ENCODE measurements at places on chromosomes 2 and 18.

GRCh38 chr2:60849187-60849586 lies 32.2 kb upstream of the REL start:
- DNase-seq, result no peak

GRCh38 chr2:96912346-96913116 lies 42.7 kb upstream of the SEMA4C start:
- no peak for DNase-seq

DNA sequence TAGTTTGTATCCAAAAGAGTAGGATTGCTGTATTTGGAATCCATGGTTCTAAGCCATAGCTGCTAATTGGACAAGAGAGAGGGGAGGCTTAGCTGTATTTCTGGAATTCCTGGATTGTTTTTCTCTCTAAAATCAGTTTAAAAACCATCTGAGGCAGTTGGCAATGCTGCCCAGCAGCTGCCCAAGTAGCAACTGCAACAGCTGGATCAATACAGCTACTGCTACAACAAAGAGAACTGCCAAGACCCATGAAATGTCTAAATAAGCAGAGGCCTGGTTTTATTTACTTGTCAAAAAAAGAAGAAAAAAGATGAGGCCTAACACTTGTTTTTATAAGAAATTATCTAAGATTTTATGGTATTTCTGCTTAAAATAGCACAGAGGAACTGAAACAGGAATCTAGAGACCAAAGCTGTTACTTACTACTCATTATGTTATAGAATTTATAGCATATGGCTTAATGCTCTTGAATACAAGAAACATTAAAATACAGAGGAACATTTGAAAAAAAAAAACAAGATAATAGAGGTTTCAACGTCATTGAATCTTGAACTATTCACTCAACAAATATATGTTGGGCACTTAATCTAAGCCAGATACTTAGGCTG lies 39.1 kb downstream of the TMEFF2 start:
- DNase-seq, result no peak

GRCh38 chr2:226399006-226399405 lies 400.6 kb downstream of the IRS1 start:
- DNase-seq, result no peak

DNA sequence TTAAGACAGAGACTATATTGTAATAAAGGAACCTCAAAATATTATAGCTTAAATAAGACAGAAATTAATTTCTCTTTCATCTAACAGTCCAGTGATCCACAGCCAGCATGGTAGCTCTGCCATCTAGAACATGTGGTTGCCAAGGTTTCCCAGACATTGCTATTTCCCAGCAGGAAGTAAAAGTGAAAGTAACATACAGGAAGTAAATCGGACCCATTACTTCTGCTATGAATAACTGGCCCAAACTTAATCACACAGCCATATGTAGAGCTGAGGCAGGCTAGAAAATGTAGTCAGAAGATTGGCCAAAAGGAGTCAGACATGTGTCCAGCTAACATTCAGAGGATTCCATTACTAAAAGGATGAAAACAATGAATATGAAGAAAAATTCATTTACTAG lies 71.0 kb downstream of the NOL4 start:
- DNase-seq, result no peak
